ENCODE measurements at places on chromosomes 3 and 15.

DNA sequence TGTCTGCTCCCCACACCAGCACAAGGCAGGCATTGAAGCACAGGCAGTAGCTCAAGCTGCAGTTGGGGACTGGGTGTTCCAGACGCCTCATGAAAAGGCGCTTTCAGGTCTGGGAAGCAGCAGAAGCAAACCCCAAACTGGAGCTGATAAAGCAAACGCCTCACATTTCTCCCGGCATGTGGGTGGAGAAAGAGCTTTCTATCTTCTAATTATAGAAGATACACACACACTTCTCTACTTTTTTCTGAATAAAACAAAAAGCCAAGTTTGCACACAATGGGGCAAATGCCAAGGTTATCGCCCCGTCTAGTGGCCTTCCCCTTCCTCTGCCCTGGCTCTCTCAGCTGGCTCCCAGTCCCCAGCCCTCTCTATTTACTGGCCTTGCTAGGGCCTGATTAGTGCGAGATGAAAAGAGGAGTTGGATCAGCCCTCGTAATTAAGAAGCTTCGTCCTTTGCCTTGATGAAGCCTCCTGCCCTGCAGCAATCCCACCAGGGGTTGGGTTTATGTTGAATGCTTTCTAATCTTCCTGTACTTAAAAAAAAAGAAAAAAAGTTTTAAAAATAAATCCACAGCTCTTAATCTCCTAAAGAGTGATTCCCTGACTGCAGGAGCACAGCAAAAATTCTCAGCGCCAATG, 120.2 kb downstream of the MEGF11 start:
- no peak for DNase-seq

DNA sequence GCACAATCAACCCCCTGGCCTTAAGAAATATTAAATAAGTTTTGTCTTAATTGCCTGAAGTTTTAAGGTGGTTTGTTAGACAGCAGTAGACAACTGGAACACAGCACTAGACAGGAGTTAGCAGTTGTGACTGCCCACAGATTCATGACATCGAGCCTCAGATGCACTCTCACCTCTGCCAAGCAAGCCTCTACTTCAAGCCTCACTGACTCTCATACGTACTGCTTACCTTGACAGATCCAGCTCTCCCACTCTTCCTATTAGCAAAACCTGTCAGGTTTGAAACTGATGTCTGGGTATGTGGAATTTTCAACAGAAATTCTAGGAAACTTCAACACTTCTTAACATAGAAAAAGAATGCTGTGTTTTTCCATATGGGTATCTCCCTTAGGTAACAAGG, 382.9 kb upstream of the DPH6 start:
- no peak for DNase-seq

DNA sequence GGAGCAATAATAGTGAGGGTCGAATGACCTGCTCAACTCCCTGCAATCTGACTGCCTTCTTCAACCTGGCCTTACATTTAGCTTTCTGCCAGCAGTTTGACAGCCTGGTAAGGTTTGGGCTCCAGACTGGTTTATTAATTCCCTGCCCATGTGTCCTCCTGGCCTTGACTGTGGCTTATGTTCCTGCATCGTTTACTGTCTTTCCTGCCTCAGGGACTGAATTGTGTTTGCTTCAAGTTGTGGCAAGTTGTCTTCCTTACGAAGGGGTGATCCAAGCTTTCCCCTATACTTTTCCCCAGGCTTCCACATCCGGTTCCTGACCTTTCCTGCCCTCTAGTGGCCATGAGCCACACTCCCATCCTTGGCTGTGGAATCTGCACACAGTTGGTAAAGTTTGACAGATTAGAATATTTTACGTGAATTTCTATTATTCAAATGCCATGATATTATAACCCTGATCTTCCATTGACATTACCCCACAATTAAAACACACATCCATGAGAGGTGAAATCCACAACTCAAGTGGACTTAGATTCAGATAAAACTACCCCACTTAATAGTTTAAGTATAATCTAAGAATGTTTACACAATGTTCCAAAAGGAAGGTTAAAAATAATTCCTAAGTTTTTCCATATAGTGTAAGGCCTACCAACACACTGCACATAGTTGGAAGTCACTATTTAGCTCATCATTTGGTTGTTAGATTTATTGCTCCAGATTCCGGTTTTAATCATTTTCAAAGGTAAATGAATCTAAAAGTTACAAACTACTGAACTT, 95.7 kb downstream of the NEDD4 start:
- no peak for DNase-seq

DNA sequence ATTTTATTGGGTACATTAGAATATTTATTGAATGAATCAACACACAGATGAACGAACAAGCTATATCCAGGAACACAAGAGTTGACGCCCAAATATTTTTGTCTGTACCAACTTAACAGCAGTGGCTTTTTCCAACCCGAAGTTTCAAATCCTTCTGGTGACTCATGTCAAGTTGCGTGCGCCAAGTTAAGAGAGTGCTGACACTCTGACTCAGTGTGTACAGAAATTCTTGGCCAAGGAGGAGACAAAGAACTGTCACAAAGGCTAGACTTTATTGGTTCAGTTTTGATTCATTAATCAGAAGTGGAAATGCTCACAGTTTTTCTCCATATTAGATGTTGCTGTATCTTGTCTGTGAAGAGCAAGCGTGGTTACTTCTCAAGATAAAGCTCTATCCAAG, 59.6 kb upstream of the TSC22D2 start:
- DNase-seq, result no peak

- DNase-seq, result no peak
Observed at GRCh38 chr15:62348623-62349022, 183.5 kb upstream of the C2CD4B start.

- no peak for DNase-seq
Observed at GRCh38 chr3:156507285-156507684, 47.6 kb downstream of the SSR3 start.

DNA sequence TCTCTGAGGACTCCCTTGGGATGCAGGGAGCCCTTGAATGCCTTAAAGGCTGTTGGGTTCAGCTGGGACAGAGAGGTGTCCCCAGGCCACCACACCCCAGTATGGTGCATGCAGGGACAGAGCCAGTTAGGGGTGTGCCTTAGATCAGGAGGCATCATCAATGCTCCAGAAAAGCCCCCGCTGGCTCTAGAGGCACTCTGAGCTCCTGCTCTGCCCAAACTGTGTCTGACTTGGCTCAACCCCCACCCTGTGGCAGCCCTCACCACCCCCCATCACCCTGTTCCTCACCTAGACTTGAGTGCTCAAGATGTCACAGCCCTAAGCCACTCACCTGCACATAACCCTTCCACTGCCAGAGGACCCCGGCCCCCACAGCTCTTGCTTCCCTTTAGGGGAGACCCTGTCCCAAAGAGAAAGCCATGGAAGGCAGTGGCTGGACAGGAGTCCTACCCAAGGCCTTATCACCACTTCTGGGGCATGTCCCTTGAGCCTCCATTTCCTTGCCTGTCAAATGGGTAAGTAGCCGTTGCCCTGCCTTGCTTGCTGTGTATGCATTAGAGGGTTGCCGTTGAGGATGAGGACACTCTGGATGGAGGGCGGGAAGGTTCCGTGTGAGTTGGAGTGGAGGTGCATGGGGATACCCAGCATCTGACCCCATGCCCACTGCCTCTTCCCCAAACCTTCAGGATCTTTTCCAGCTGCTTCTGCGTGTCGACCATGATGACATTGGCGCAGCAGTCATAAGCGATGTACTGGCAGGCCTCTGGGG, 41.4 kb downstream of the ACSBG1 start:
- no peak for DNase-seq

DNA sequence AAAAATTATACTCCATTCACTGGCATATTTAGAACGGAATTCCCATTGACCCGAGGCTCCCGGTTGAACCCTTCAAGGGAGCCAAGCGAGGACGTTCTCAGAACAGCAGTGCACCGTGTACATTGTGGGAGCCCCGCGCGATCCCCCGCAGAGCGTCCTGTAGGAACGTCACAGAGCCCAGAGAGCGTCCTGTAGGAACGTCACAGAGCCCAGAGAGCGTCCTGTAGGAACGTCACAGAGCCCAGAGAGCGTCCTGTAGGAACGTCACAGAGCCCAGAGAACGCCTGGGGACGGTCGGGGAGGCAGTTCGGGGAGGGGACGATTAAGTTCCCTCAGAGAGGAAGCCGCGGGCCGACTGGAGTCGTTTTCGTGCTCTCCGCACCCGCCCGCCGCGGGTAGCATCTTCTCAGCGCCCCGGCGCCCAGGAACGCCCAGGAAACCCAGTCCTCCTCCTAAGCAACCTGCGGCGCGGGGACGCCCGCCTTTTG, 506 bp upstream of the ATP1B3 start:
- peak; percentile 76 for DNase-seq

- no peak for DNase-seq
Observed at GRCh38 chr3:129618901-129619671, 12.6 kb upstream of the PLXND1 start.

- no peak for DNase-seq
Observed at GRCh38 chr3:124438813-124439212, 291.4 kb upstream of the UMPS start.

- no peak for DNase-seq
Observed at GRCh38 chr15:35630532-35630931, 84.6 kb upstream of the DPH6 start.

DNA sequence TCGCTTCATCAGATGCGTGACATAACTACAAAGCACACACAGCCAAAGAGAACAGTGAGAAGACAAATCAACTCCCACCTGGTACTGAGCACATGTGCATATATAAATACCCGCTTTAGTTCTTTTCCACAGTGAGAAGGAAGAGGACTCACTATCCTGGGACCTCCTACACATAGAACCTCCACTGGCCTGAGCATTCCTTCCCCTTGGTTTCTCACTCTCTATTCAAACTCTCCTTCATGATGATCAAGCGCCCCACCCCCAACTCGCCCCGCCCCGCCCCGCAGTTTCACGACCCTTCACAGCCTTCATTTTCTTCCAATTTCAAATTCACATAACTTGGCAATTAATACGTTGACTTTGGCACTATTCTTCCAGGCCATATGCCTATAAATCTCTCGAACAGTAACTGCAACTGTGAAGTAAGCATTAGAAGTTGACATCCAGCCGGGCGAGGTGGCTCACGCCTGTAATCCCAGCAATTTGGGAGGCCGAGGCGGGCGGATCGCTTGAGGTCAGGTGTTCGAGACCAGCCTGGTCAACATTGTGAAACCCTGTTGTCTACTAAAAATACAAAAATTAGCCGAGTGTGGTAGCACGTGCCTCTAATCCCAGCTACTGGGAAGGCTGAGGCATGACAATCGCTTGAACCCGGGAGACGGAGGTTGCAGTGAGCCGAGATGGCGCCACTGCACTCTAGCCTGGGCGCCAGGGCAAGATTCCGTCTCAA, 1.1 kb downstream of the RPS17 start:
- no peak for DNase-seq

- no peak for DNase-seq
Observed at GRCh38 chr3:45131201-45131600, 15.0 kb downstream of the CDCP1 start.

- no peak for DNase-seq
Observed at GRCh38 chr3:25419251-25419650, 8.8 kb upstream of the RARB start.

DNA sequence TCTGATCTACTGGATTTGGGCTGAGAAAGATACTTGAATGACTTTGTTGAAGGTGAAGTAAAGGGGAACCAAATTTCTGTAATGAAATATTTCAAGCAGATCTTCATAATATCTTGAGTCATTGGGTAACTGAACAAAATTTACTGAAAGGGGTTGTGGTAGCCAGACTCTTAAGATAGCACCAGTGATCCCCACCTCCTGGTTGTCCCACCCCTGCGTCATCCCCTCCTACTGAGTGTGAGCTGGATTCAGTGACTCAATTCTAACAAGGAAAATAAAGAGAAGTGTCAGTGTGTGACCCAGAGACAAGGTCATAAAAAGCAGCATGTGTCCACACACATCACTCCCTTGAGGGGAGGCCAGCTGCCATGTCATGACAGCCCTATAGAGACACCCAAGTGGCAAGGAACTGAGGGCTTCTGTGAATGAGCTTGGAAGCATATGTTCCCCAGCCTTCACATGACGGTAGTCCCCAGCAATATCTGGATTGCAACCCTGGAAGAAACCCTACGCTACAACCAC, 107.1 kb downstream of the MECOM start:
- DNase-seq, result no peak

- DNase-seq, result no peak
Observed at GRCh38 chr15:77208241-77208640, 137.3 kb upstream of the TSPAN3 start.

DNA sequence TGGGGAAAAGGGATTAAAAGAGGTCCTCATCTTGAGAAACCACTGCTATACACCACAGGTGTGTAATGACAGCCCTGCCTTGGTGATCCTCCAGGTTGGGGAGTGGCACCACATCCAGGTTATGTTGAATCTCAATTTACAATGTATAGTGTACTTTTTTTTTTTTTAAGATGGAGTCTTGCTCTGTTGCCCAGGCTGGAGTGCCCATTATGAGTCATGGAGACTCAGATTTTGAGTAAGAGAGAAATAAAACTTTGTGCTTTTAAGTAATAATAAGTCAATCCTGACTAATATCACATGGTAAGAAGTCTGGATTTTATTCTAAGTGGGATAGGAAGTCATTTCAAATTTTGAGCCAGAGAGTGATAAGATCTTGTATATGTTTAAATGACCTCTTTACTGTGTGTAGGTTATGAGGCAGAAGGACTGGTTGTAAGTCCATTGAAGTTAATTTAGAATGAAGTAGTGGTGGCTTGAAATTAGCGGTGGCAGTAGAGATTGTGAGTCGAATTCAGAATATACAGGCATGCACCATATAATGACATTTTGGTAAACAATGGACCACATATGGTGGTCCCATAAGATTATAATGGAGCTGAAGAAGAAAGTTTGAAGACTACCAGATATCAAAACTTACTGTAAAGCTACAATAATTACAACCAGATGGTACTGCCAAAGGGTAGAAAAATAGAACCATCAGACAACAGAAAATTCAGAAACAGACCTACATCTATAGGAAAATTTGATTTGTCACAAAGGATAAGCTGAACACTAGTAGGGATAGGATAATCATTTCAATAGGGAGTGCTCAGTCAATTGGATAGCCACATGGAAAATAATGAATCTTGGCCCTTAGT, 20.7 kb downstream of the POPDC2 start:
- DNase-seq, result no peak

GRCh38 chr15:82918607-82919230, 33.8 kb downstream of the HOMER2 start:
- DNase-seq, result no peak

GRCh38 chr15:50137330-50137761, 18.3 kb upstream of the ATP8B4 start:
- no peak for DNase-seq

DNA sequence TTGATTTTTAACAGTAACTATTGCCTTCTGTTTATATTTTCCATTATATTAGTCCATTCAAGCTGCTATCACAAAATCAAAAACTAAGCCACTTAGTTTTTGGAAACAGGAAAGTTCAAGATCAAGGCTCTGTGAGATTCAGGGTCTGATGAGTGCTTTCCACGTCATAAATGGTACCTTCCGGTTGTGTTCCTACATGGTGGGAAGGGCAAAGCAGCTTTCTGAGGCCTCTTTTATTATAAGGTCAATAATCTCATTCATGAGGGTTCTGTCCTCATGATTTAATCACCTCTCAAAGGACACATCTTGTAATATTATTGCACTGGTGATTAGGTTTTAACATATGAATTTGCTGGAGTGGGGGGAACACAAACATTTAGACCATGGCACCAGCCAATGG, 152.0 kb downstream of the VGLL3 start:
- no peak for DNase-seq

Measured in activated CD4-positive, alpha-beta T cell treated with anti-CD3 and anti-CD28 coated beads, Interleukin-2, amount 50 U/mL, for 1 hour (primary cell).